ENCODE measurements at places on chromosomes 6 and 20.

GRCh38 chr6:100506651-100507050 lies 41.9 kb upstream of the SIM1 start:
- no peak for DNase-seq

GRCh38 chr6:47736083-47736700 lies 37.8 kb downstream of the ADGRF4 start:
- no peak for DNase-seq

DNA sequence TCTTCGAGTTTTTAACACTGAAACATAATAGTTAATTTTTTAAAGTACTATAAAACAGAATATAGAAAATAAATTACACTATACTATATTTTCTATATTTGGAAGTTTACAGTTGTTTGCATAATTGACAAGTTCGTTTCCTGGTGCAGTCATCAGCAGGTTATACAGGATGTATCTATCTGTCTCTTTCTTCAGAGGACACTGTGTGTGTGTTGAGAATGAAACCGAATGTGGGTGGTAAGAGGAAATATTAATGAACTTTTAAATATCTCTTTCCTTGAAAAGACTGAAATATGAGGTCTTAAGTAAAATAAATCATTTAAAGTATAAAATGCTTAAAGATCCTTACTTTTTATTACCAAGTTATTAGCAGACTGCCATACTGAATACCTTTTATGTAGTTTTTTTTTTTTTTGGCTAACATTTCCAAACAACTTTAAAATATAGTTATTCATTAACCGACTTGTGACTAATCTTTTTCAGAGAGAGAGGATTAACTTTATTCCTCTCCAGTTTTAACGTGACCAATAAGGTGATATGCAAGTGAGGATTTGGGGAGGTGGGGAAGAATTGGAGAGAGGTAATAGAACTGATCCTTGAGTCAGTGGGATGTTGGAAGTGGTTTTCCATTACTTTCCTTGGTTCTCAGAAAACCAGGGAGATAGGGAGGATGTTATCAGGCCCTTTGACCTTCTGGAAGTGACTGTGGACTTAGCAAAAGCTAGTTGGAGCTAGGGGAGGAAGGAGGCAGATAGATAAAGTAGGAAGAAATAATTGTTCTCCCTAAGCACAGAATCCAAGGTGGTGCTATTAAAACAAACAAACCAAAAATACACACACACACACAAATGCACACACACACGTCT lies 380.0 kb upstream of the FLRT3 start:
- DNase-seq, result no peak

DNA sequence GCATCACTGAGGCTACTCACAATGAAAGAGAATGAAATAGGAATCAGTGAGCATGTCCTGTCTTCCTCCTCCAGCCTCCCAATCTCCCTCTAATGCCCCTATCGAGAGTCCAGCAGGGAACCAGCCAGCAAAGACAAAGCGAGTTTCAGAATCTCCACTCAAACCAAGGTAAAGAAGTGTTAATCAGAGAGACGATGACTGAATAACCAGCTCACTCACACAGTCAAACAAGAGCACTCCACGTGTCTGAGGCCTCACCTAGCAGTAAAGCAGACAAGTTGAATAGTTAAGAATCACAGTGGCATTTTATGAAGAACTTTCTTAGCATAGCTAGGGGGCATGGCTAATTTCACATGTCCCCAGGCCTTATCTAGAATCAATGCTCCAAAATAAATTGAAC lies 3.3 kb upstream of the TREM1 start:
- no peak for DNase-seq

GRCh38 chr6:151002491-151002935 lies 137.0 kb downstream of the MTHFD1L start:
- DNase-seq, result no peak

All from CD4-positive, alpha-beta T cell treated with Interleukin-12 subunit alpha and Interleukin-12 subunit beta, for 1 hour (primary cell).